ENCODE measurements at places on chromosomes 2 and 18.
A peak's percentile ranks its signal among the peaks of the same experiment; 100 is the strongest.

GRCh38 chr2:194176134-194176533 is 1480.9 kb upstream of the SLC39A10 start:
- no peak for DNase-seq

GRCh38 chr18:57834616-57835015 is 31.5 kb upstream of the ATP8B1 start:
- DNase-seq = no peak

- DNase-seq = no peak
Measured at GRCh38 chr18:48993586-48993985, 42.8 kb upstream of the SMAD7 start.

DNA sequence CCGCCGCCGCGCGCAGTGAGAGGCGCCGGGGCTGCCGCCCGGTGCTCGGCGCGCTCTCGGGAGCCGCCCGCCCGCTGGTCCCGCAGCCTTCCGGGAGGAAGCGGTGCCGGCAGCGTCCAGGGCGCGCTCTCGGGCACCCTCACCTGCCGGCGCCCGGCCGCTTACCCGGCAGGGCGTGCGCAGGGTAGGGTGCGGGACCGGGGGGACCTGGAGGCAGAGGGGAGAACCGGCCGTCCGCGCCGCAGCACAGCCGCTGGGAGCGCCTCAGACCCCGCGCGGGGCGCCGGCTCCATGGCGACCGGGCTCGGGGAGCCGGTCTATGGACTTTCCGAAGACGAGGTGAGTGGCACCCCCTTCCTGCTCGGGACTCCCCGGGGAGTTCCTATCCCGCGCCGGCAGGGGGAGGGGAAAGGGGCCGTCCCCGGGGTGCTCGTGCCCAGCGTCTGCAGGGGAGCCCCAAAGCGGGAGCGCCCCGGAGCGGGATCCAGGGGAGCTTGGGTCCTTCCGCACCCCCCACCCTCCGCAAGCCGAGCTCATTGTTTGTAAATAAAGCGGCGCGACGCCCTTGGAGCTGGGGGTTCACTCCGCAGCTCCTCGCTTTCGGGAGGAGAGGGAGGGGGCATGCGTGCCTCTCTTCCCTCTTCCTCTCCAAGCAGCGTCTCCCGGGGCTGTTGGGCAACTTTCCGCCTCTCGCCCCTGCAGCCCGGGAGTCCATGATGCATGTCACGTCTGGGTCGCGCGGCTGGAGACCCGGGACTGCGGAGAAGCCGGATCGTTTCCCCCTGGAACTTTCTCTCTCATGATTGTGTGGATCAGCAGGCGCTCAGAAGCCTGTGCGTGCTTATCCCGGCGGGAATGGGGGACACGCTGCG is 580 bp downstream of the NEDD4L start:
- peak; percentile 39 for DNase-seq

GRCh38 chr2:178718283-178718682 is 88.9 kb downstream of the TTN start:
- DNase-seq = no peak

GRCh38 chr2:56177420-56178220 is 6.2 kb upstream of the CCDC85A start:
- no peak for DNase-seq

DNA sequence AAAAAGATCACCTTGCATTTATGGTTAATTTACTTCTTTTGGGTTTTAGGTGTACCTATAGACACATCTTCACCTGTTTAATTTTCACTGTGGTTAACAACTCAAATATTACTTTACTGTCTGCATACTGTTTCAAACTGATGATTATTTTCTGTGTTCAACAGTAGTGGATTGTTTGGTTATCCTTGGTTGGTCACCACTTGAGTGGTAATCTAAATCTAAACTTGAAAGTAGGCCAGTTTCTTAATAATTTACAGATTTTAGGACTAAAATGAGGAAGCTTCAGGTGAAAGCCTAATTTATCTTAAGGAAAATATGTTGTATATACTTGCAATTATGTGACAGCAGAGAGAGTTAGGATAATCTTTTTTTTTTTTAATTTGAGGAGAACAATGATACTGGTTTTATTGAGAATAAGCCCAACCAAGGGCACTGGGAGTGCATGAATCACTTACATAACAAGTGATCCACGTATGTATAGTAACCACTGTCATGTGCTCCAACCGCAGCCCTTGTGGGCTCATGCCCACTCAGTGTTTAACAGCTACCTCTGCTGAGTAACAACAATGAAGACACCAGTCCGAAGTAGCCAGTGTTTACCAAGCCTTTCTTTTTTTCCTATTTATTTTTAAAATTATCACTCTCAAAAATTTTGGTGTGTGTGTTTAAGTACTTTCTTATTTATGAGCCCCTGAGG is 31.0 kb upstream of the WDSUB1 start:
- DNase-seq = no peak

GRCh38 chr18:9673296-9674251 is 34.5 kb upstream of the RAB31 start:
- DNase-seq = no peak

DNA sequence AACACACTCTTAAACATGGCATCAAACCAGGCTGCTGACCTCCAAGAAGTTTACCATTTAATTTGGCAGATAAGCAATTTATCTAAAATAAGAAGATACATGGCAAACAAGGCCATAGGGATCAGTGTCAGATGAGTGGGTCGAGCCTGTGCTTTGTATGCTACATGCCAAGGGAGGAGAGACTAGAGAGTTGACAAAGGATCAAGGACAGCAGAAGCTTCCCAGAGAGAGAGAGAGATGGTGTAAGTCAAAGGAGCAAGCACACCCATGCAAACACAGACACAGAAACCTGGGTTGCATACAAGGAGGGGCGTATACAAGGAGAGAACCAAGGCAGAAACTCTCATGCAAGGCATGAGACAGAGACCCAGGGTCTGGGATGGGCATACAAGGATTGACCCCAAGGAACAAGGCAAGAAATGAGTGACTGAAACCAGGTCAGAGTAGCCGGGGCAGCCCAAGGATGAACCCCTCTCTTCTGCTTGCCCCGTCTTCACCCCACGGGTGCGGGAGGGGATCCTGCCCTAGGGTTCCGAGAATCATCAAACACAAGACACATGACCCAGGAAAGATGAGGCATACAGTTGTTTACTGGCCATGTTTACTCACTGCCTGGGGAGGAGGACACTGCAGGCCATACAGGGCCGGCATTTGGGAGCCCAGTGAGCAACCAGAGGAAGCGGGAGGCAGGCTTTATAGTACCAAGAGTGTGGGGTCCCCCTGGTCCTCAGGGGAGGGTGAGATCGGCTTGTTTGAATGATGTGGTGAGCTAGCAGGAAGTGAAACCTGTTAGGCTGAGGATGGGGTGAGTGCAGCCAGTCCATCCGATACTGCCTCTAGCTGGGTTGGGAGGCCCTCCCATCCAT is 529.2 kb upstream of the ID2 start:
- DNase-seq = no peak

GRCh38 chr2:230685178-230685577 is 27.5 kb upstream of the CAB39 start:
- no peak for DNase-seq

DNA sequence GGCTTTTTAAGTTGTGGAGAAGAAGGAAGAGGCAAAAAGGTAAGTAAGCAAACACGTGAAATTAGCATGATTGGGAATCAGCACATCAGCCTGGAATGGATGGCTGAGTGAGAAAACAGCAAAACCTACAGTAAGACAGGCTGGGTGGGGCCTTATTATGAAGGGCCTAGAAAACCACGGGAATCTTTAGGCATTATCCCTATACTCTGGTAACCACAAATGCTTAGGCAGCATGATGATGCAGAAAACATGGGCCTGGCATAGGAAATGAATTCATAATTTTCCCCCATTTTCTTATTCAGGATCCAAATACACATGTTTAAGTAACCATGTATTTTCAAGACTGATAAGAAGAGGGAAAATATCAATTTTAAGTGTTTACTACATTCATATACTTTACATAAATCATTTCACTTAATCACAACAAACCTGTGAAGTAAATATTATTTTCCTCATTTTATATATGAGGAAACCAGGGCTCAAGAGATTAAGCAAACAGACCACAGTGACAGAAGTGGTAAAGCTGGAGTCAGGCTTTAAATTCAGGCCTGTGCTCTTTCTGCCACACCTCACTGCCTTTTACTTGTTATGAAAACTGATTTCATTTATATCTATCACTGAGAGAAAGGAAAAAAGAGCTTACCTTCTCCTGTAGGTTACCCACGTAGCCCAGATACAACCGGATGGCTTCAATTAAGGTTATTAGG is 4.0 kb downstream of the TMEM17 start:
- DNase-seq = no peak

- DNase-seq = no peak
Measured at GRCh38 chr2:27667446-27667845, 3.8 kb downstream of the SLC4A1AP start.

- no peak for DNase-seq
Measured at GRCh38 chr2:240649331-240649730, 24.1 kb downstream of the GPR35 start.

DNA sequence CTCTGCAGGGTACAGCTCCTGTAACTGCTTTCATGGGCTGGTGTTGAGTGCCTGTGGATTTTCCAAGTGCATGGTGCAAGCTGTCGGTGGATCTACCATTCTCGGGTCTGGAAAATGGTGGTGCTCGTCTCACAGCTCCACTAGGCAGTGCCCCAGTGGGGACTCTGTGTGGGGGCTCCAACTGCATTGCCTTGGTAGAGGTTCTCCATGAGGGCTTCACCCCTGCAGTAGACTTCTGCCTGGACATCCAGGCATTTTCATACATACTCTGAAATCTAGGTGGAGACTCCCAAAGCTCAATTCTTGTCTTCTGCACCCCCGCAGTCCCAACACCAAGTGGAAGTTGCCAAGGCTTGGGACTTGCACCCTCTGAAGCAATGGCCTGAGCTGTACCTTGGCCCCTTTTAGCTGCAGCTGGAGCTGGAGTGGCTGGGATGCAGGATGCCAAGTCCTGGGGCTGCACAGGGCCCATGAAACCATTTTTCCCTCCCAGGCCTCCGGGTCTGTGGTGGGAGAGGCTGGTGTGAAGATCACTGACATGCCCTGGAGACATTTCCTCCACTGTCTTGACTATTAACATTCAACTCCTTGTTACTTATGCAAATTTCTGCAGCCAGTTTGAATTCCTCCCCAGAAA is 41.6 kb downstream of the EDAR start:
- no peak for DNase-seq

- DNase-seq = no peak
Measured at GRCh38 chr2:58896638-58897037, 655.5 kb upstream of the FANCL start.

- DNase-seq = no peak
Measured at GRCh38 chr18:9545029-9545428, 69.3 kb downstream of the PPP4R1 start.

- no peak for DNase-seq
Measured at GRCh38 chr2:127121776-127122176, 14.8 kb upstream of the BIN1 start.

GRCh38 chr2:69241093-69241492 is 145.9 kb downstream of the GFPT1 start:
- no peak for DNase-seq

- no peak for DNase-seq
Measured at GRCh38 chr2:156687126-156687525, 250.9 kb downstream of the GPD2 start.

DNA sequence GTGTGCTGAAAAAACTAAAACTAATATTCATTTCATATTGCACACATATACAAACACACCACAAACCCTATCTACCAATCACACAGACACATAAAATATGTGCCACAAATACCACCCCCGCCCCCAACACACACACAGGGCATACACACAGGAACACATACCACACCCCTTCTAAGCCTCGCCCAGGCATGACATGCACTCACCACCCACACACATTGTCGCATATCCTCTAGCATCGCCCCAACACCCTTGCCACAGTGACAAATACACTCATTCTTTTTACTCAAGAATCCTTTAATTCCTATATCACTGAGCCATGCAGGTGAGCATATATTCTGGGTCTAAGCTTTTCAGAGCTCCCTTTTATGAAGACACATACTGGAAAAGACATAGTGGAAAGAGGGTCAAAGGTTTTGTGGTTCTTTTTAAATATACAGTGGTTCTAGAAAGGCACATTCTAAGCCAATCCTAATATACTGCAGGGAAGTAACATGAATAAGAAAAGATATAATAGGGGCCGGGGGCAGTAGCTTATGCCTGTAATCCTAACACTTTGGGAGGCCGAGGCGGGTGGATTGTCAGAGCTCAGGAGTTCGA is 24.5 kb upstream of the LCLAT1 start:
- DNase-seq = peak; percentile 91

GRCh38 chr18:59051470-59052165 is 88.1 kb upstream of the SEC11C start:
- no peak for DNase-seq

DNA sequence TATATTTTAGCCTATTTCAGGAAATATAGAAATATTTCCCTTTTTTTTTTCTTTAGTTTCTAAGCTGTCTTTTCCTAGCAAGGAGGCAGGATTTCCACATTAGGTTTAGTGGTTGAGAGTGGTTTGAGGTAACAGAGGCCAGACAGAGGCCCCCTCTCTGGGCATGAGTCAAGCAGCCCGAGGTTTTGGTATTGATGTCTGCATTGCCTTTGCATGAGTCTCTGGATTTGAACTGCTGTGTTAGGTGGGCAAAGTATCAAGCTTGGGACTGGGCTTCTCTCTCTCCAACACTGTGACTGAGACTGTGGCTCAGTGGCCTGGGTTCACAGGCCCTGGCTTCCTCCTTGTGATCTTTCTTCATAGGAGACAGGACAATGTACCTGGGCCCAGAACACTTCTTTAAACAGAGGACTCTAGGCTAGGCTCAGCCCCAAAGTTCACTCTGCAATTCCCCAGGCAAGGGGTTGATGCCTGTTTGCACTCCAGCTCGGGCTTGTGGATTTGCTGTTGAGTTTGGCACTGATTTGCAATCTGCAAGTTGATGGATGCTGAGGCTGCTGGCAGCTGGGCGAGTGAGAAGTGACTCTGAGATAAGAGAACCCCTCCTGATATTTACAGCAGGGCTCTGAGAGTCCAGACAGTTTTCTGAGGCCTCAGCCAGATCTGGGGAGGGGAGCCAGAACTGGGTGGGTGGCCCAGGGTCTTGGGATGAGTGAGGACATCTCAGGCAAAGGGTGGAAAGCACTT is 271.2 kb downstream of the EN1 start:
- no peak for DNase-seq

DNA sequence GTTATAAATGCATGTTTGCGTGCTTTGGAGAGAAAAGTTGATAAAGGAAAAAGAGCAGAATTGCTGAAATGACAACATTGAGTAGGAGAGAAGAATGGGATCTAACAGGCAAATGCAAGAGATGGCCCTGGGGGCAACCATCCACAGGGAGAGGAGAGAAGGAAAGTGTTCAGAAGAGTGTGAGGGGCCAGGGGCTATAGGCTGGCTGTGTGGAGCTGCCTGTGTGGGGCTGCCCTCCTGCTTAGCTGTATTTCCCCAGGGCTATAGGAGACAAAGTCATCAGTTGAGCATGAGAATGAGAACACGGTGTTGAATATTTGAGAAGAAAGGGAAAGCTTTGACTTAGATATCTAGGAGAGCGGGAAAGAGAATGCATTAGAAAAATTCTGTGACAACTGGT is 572.0 kb downstream of the SOX11 start:
- no peak for DNase-seq
